Stimulated activated CD4-positive, alpha-beta T cell treated with anti-CD3 and anti-CD28 coated beads, Interleukin-1b, Interleukin-23, amount 100 ng/mL, for 48 hours (primary cell): ENCODE measurements at places on chromosomes 3 and 15.

DNA sequence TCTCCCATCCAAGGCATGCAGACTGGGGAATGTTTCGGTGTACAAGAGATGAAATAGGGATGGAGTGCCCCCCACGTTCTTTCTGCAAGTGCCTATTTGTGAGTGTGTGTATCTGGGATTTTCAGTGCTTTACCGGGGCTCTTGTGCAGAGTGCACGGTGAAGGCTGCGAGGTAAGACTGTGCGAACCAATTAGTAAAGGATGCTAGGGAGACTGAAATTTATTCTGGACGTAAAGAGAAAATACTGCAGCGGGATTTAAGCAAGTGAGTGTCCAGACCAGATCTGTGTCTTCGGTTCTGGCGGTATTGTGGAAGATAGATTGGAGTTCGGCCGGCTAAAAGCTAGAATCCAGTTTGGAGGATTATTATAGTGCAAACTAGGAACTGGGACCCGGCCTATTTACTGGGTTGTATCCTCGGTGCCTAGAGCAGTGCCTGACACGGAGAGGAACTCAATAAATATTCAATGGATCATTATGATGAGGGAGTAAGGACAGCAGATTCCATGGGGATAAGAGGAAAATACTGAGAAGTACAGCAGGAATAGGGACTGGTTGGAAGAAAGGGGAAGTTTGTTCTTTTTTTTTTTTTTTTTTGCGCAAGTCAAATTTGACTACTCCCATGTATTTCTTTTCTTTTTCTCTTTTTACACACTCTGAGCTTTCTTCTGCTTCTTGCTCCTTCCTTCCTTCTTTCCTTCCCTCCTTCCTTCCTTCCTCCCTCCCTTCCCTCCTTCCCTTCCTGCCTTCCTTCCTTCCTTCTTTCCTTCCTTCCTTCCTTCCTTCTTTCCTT lies 580 bp upstream of the MAGEF1 start:
- DNase-seq = no peak

- peak; percentile 22 for DNase-seq
Observed at GRCh38 chr15:75597667-75598341, 18.7 kb upstream of the PTPN9 start.

DNA sequence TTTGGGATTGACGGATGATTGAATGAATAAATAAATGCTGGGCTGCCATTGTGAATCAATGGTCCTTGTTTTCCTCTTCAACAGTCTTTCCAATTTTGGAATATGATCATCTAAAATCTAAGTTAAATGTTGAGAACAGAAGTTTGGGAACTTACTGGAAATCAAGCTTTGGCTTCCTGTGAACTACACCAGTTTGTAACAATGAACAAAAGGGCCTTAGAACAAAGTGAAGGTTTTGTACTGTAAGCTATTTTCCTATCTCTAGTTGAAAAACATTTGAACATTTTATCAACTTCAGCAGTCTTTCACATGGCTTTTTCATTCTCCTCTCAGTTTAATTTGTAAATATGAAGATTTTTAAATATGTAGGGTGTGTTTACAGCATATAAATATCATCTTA lies 66.3 kb downstream of the RUBCN start:
- DNase-seq = no peak

- no peak for DNase-seq
Observed at GRCh38 chr3:153706706-153707105, 414.5 kb upstream of the ARHGEF26 start.

- DNase-seq = no peak
Observed at GRCh38 chr3:44173263-44173662, 68.4 kb upstream of the TOPAZ1 start.

- DNase-seq = no peak
Observed at GRCh38 chr3:74575857-74576256, 38.6 kb downstream of the CNTN3 start.

DNA sequence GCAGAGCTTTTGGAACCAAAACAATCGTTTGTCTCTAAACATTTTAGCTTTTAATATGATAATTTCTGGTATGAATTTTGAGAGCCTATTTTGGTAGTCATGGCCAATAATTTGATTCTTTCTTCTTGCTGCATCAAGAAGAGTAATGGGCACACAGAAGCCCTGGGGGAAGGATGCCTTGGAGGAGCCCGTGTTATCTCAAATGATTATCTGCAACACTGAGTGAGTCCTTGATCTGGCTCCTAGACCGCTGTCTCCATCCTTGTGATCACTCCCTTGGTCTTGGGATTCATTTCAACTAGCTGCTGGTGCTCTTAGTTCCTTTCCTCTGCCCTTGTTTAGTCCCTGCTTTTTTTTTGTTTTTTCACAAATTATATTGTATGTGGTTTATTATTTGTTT lies 77.9 kb upstream of the CCNL1 start:
- no peak for DNase-seq

- DNase-seq = no peak
Observed at GRCh38 chr15:57085267-57085666, 166.8 kb downstream of the TCF12 start.

GRCh38 chr3:138799822-138800221 lies 34.9 kb downstream of the PIK3CB start:
- DNase-seq = no peak

- DNase-seq = no peak
Observed at GRCh38 chr3:58746758-58747157, 80.2 kb upstream of the FAM3D start.

DNA sequence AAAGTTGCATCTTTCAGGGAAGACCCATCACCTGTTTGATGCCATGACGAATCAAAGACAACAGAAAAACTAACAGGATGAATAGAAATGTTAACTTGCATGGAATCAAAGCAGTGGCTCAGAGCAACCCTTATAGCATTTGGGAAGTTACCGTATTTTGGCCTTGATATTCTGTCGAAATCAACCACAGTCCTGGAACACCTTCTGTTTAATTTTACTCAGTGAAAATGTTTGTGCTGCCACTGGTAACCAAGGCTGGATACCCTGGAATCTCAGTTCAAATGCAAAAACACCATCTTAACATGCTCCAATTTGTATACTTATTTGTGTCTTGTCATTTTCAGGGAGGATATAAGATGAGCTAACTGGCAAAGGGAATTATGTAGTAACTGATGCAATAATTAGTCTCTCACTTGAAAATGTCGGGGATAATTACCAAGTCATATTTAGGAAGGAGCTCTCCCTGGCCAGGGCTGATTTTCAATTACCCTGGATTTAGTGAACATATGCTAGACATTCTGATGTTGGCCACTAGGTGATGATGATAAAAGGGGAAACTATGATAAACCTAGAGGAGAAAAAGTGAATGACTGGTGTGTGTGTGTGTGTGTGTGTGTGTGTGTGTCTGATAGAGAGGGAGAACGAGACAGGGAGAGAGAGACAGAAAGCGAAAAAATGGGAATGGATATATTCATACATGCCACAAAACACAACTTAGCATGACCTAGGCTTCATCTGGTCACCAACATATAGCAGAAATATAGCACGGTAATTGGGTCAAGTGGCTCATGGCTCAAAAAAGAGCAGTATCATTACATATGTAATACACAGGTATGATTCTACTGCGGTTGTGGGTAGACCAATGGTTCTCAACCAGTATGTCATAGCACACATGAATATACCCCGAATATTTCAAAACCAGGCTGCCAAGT lies 19.0 kb upstream of the PRICKLE2 start:
- DNase-seq = no peak

- no peak for DNase-seq
Observed at GRCh38 chr3:151856641-151857040, 16.8 kb upstream of the SUCNR1 start.
